CD4-positive, CD25-positive, alpha-beta regulatory T cell (primary cell): ENCODE measurements at places on chromosomes 7 and 10. TPM values are rescaled to one million over a fixed set of nuclear protein-coding genes. Genes with fewer than 3 reads are reported as not detected.

CHST3 gene
- total RNA-seq, result not detected

SLC18A2 gene
- total RNA-seq, result 0.25 TPM

GJD4 gene
- total RNA-seq, result not detected

POLD2 gene
- total RNA-seq, result 37.1 TPM

FAM53B gene
- total RNA-seq, result 116 TPM

PMS2 gene
- total RNA-seq, result 13.4 TPM

OR2A25 gene
- not detected for total RNA-seq

SYNPO2L gene
- not detected for total RNA-seq

VPS50 gene
- 41.2 TPM for total RNA-seq

FXYD4 gene
- total RNA-seq, result not detected

EGFR gene
- not detected for total RNA-seq

SLC18A3 gene
- not detected for total RNA-seq

NOC3L gene
- total RNA-seq, result 16.1 TPM

CDC14C gene
- total RNA-seq, result not detected

BICC1 gene
- total RNA-seq, result 0.20 TPM

WNT16 gene
- not detected for total RNA-seq

CALML5 gene
- total RNA-seq, result not detected

ELFN1 gene
- not detected for total RNA-seq

SPDYE11 gene
- not detected for total RNA-seq

SFTPD gene
- total RNA-seq, result not detected

IGF2BP3 gene
- 1.7 TPM for total RNA-seq

AP3M1 gene
- total RNA-seq, result 24.3 TPM

AGAP6 gene
- total RNA-seq, result 18.9 TPM

TAS2R40 gene
- total RNA-seq, result not detected

SEMA3E gene
- total RNA-seq, result not detected

WASHC2C gene
- 68.1 TPM for total RNA-seq

INPP5A gene
- total RNA-seq, result 21.3 TPM

CYP3A7 gene
- not detected for total RNA-seq
